Stimulated activated CD8-positive, alpha-beta memory T cell treated with anti-CD3 and anti-CD28 coated beads, Interleukin-7, amount 100 ng/mL, for 4 hours (primary cell): ENCODE measurements at places on chromosomes 3 and 15.

DNA sequence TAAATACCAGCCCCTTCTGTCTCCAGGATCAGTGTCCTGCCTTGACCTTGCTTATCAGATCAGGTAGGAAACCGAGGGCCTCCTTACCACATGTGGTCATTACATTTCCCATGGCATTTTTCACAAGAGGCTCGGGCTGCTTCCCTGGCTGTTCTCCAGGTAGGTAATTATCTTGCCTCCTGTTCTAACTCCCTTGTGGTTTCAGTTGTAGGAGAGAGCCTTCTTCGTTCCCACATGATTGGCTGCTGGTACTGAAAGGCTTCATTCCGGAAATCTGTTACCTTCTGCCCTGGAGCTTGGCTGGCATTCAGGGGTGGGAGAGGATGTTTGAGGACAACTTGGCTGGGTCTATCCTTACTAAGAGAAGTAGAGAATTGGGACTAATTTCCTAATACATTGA is 46.8 kb upstream of the RORA start:
- no peak for DNase-seq

- no peak for DNase-seq
Measured at GRCh38 chr3:139797724-139798343, 120.1 kb upstream of the NMNAT3 start.

DNA sequence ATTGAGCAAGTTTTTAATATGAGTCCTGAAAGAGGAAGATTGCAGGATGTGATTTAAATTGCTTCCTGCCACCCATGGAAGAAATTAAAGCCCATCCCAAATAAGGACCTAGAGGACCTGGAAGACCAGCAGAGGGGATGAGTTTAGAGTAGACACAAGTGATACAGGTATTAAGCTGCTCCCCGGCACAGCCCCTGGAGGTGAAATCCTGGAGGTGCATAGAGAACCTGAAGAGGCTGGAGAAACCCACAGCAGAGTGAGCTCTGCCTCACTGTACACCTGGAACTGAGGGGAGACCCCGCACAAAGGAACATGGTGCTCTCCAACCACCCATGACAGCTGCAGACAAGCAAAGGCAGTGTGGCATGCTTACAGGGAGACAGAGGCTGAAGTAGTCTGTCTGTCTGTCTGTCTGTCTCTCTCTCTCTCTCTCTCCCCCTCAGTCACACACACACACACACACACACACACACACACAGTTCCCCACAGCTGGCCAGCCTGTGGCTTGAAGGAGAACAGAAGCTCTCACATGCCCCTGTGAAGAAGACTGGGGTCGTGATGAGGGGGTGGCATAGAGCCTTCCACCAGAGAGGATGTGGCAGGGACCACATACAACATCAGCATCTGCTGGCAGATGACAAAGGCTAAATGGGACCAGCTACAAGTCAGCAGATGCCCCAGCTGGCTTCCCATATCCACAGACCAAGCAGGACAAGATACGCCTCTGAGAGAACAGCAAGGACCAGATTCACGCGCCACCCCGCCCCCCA is 38.1 kb downstream of the FSIP1 start:
- DNase-seq = no peak

- no peak for DNase-seq
Measured at GRCh38 chr15:92651877-92652575, 3.5 kb downstream of the FAM174B start.
